Activated naive CD4-positive, alpha-beta T cell treated with anti-CD3 and anti-CD28 coated beads, Interleukin-2, amount 10 ng/mL, durations not matched to agents 5 hours and 36 hours (primary cell): ENCODE measurements at places on chromosomes 7 and 10. TPM values are rescaled to one million over a fixed set of nuclear protein-coding genes. Genes with fewer than 3 reads are reported as not detected.

FZD1 gene
- total RNA-seq, result 0.72 TPM

CNTNAP2 gene
- not detected for total RNA-seq

SKIDA1 gene
- total RNA-seq, result 0.20 TPM

NRG3 gene
- not detected for total RNA-seq

NOD1 gene
- total RNA-seq, result 14.7 TPM

GHRHR gene
- not detected for total RNA-seq

PNLIPRP1 gene
- total RNA-seq, result not detected

CALCR gene
- not detected for total RNA-seq

KCND2 gene
- not detected for total RNA-seq

TAS2R3 gene
- total RNA-seq, result 1.5 TPM

IKZF1 gene
- 348 TPM for total RNA-seq

OR2A5 gene
- total RNA-seq, result not detected

NKX6-2 gene
- total RNA-seq, result not detected

HPSE2 gene
- total RNA-seq, result not detected

H2BK1 gene
- total RNA-seq, result 0.88 TPM

TRIM50 gene
- not detected for total RNA-seq

SDK1 gene
- 0.07 TPM for total RNA-seq

ACTR3C gene
- total RNA-seq, result 7.7 TPM

C10orf105 gene
- total RNA-seq, result 0.50 TPM

INHBA gene
- 0.25 TPM for total RNA-seq

GALNT11 gene
- 21.4 TPM for total RNA-seq

PPP1R17 gene
- not detected for total RNA-seq

KIF11 gene
- total RNA-seq, result 62.1 TPM

RBM20 gene
- total RNA-seq, result 0.13 TPM

HGF gene
- total RNA-seq, result not detected
